CD4-positive, alpha-beta T cell treated with Interleukin-6 at 100 ng/mL for 8 hours (primary cell): ENCODE measurements at places on chromosomes 12 and 14.

GRCh38 chr12:75657831-75658230 lies 146.4 kb upstream of the KRR1 start:
- DNase-seq = no peak

- DNase-seq = no peak
These were observed 370.3 kb upstream of the TMEM132C start for GRCh38 chr12:127896661-127897060.

DNA sequence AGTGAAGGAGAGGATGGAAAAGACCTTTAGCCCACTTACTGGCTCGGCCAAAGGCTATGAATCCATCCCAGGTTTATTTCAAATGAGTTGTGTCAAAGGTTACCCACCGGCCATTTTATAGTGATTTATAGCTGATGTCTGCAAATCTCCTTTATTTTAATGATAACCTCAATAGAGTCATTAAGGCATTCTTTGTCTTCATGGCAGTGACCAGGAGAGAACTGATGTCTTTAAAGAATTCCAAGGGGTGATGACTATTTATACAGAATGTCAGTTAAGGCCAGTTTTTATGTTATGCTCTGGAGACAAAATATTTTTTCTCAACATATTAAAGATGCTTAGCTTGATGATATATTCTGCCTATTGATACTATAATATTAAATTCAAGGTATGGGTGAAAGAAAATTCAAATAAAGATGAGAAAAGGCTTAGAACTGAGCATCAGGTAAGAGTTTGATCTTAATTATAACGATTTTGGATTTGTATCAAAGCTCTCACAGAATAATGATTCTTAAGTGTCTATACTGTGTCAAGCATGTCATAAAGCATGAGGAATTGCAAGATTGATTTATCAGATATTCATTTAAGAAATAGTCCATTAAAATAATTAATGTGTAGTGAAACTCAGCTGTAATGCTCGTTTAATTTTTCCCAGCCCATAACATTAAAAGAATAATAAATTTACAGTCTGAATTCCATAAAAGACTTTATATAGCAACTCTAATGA lies 361.5 kb downstream of the SOX5 start:
- DNase-seq = no peak

GRCh38 chr14:88424573-88424972 lies 39.1 kb downstream of the SPATA7 start:
- DNase-seq = no peak

- peak; percentile 66 for DNase-seq
These were observed 927.1 kb downstream of the VRK1 start for GRCh38 chr14:97724265-97724731.

GRCh38 chr14:32683679-32684078 lies 255.0 kb upstream of the NPAS3 start:
- no peak for DNase-seq
